Endodermal cell (in vitro differentiated cells): ENCODE measurements at places on chromosomes 11 and 22. TPM values are rescaled to one million over a fixed set of nuclear protein-coding genes. Genes with fewer than 3 reads are reported as not detected.

GRCh38 chr11:121023848-121024751 lies at the start of gene TBCEL:
TBCEL (plus strand) TSS chr11:121024102; CDS start chr11:121045691, 21,589 bp downstream.
- no peaks in the 10 kb centered on the region for H3K36me3 ChIP-seq
- no peaks in the 10 kb centered on the region for H3K27me3 ChIP-seq
- no peaks in the 10 kb centered on the region for H3K4me1 ChIP-seq
- H3K4me3 ChIP-seq = peak within 1 kb of the TSS; percentile 88
- H3K27ac ChIP-seq = peak within 1 kb of the TSS; percentile 72

- no peak for DNase-seq
- no peak overlapping the region for H3K27ac ChIP-seq
These were observed 39.3 kb downstream of the CD44 start for GRCh38 chr11:35178067-35178805.

DNA sequence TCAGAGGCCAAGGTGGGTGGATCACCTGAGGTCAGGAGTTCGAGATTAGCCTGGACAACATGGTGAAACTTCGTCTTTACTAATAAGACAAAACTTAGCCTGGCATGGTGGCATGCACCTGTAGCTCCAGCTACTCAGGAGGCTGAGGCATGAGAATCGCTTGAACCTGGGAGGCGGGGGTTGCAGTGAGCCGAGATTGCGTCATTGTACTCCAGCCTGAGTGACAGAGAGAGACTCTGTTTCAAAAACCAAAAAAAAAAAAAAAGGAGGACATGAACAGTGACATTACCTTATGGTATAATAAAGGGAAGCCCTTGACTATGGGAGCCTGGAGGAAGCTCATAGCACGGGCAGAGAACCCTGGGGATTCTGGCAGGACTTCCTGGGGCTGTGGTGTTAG lies 16.5 kb upstream of the PLEKHB1 start:
- H3K4me3 ChIP-seq = no peak overlapping the region
- no peaks in the 10 kb centered on the region for H3K36me3 ChIP-seq
- DNase-seq = no peak
- no peaks in the 10 kb centered on the region for H3K27me3 ChIP-seq

GRCh38 chr11:118614511-118614910 lies 7.1 kb downstream of the PHLDB1 start:
- peak; percentile 67 for DNase-seq
- no peak overlapping the region for H3K4me3 ChIP-seq
- no peaks in the 10 kb centered on the region for H3K36me3 ChIP-seq
- peaks cover 13% of the 10 kb centered on the region for H3K4me1 ChIP-seq
- no peak overlapping the region for H3K27ac ChIP-seq

DNA sequence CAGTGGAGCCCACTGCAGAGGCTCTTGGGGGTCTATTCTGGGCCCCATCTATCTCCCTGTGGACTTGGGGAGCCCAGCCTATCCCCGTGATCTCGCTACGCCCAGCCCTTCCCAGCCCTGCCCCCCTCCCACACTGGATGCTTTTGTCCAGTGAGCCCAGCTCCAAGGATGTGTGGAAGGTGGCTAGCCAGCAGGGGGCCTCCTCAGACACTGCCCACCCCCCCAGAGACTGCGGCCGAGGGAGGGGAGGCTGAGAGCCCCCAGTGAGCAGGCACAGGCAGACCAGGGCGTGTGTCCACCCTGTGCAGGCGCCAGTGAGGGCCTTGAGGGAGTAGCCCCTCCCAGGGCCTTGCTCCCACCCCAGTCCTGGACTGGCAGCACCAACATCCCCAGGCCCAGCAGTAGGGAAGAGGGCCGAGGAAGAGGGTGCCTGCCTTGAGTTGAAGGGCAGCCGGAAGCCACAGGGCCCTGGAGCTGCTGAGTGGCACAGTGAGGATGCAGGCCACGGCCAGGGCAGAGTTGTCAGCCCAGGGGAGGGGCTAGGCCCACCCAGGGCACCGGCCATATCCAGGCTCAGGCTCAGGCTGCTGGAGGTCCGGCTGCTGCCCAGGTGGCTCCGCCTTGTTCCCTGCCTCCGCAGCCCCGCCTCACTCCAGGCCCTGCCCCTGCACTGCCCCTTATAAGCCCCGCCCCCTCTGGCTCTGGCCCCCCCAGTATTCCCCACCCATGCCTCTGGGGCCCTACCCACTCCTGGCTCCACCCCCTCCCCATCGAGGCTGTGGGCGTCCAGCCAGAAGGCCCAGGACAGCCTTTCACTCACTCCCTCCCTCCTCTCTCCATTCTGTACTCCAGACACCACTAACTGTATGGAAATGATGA lies 28.0 kb downstream of the MOB2 start:
- peak overlapping the region; percentile 29 for H3K27ac ChIP-seq
- no peaks in the 10 kb centered on the region for H3K4me1 ChIP-seq
- peak; percentile 78 for DNase-seq

GRCh38 chr11:134224710-134225664 lies 516 bp downstream of the VPS26B start:
- H3K36me3 ChIP-seq = peaks cover 11% of the 10 kb centered on the region
- peaks cover 12% of the 10 kb centered on the region for H3K4me1 ChIP-seq
- H3K27me3 ChIP-seq = no peaks in the 10 kb centered on the region
- peak overlapping the region; percentile 93 for H3K4me3 ChIP-seq
- peak; percentile 69 for DNase-seq

DNA sequence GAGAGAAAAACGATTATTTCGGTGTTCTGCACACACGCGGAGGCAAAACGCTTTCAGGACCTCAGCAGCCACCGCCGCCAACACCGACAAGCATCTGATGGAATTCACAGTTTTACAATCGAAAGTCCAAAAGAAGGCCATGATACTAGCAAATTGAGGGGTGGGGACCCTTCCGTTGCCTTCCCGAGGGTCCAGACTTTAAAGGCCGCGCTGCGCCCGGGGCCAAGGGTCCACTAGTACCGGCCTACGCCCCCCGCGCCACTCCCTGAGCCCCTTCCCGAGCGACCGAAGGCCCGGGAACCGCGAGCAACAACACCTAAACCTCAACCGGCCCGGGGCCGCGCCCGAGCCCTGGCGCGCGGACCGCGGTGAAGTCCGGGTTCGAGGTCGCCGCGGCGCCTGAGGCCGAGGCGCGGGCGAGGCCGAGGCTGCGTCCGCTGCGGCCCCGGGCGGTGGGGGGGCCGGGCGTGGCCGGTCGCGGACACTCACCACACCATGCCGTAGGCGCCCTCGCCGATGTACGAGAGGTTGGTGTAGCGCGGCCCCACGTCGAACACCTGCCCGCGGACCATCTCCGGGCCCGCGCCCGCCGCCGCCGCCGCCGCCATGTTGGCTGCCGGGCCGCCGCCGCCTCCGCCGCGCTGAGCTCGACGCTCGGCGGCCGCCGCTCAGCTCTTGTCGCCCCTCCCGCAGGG lies 465 bp downstream of the MAPK1 start:
- peaks cover 5% of the 10 kb centered on the region for H3K36me3 ChIP-seq
- H3K4me3 ChIP-seq = peak overlapping the region; percentile 91
- H3K27ac ChIP-seq = no peak overlapping the region
- DNase-seq = peak; percentile 63

Gene NDUFA6
- 87.9 to 104 TPM (median 103 TPM) in 3 replicates for total RNA-seq

Gene OR6T1
- not detected in 3 replicates for total RNA-seq

GRCh38 chr11:111011275-111011594 lies 234.3 kb upstream of the POU2AF2 start:
- H3K4me1 ChIP-seq = peaks cover 4% of the 10 kb centered on the region
- H3K27ac ChIP-seq = no peak overlapping the region
- DNase-seq = no peak
- no peak overlapping the region for H3K4me3 ChIP-seq
- peaks cover 30% of the 10 kb centered on the region for H3K27me3 ChIP-seq

Gene TEX12
- total RNA-seq = not detected in 3 replicates

Gene ETS1
- 34.8 and 36.4 TPM in 2 replicates for total RNA-seq

Gene TYR
- total RNA-seq = not detected in 2 replicates

- H3K36me3 ChIP-seq = no peaks in the 10 kb centered on the region
- no peak overlapping the region for H3K4me3 ChIP-seq
- peaks cover 16% of the 10 kb centered on the region for H3K27me3 ChIP-seq
- H3K4me1 ChIP-seq = no peaks in the 10 kb centered on the region
- no peak overlapping the region for H3K27ac ChIP-seq
- DNase-seq = no peak
These were observed 10.4 kb upstream of the OR10V1 start for GRCh38 chr11:59724066-59724465.

DNA sequence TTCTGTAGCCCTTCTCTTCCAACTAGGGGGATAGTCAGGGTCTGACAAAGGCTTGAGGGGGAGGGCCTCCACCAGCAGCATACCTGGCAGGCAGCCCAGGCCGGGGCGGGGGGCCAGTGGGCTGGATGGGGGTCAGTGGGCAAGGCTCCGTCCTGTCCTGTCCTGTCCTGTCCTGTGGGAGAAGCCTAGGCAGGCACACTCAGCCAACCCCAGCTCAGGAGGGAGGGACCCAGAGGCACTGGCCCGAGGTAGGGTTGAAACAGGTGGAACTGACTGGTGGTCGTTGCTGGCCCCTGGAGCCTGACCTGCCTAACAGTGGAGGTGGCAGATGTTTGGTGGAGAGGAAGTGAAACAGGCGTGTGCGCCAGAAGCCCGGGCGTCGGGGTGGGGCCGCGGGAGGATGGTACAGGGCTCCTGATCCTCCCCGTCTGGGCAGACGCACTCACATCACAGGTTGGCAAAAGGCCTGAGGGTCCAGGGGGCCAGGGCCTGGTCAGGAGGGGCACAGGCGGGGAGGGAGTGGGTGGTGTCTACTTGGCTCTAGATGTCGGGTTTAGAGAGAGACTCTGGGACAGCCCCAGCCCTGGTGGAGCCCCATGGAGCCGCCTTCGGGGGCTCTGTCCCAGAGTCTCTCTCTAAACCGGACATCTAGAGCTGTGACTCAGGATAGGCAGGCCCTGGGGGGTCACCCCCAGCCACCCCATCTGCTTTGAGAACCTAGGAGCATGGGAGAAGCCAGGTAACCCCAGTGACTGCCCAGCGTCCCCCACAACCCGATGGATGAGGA lies 32.5 kb upstream of the GRAMD4 start:
- no peak overlapping the region for H3K4me3 ChIP-seq
- no peaks in the 10 kb centered on the region for H3K36me3 ChIP-seq
- H3K4me1 ChIP-seq = peaks cover 14% of the 10 kb centered on the region
- peak; percentile 45 for DNase-seq
